ENCODE measurements at places on chromosomes 1 and 21. TPM values are rescaled to one million over a fixed set of nuclear protein-coding genes. Genes with fewer than 3 reads are reported as not detected.

The RNU1-1 gene
- total RNA-seq: 9,391 TPM

The GJA9 gene
- total RNA-seq: not detected

The DCDC2B gene
- not detected for total RNA-seq

The SLC35E2B gene
- total RNA-seq: 20.4 TPM

The USH2A gene
- total RNA-seq: 2.7 TPM

DNA sequence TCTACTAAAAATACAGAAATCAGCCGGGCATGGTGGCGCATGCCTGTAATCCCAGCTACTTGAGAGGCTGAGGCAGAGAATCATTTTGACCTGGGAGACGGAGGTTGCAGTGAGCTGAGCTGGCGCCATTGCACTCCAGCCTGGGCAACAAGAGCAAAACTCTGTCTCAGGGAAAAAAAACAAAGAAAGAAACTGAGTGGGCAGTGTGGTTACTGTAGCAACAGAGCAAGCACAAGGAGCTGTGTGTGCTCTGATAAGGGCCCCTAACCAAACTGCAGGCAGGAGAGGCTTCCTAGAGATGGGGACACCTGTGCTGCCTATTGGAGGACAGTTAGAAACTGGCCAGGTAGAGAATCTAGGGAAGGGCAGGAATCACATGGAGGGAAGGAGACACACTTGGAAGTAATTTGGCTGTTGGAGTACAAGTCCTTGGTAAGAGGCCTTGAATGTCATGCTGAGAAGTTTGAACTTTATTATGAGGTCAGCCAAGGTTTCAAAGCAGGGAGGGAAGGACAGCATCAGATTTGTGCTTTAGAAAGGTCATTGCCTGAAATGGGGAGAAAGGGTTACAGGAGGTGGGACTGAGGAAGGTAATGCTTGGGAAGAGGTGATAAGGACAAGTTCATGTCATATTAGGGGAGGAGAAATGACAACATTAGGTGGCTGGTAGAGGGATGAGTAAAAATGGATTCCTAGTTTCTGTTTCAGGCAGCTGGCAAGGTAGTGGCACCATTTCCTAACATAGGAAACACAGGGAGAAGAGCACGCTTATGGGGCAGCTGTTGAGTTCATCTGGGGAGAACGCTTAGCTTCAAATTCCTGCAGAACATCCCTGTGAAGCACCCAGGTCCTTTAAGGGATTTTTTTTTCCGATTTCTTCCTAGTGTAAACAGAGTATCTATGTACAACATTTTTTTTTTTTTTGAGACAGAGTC is 69.2 kb upstream of the ARTN start:
- DNase-seq: no peak

GRCh38 chr1:8159470-8160024 is 133.4 kb upstream of the ERRFI1 start:
- DNase-seq: no peak

DNA sequence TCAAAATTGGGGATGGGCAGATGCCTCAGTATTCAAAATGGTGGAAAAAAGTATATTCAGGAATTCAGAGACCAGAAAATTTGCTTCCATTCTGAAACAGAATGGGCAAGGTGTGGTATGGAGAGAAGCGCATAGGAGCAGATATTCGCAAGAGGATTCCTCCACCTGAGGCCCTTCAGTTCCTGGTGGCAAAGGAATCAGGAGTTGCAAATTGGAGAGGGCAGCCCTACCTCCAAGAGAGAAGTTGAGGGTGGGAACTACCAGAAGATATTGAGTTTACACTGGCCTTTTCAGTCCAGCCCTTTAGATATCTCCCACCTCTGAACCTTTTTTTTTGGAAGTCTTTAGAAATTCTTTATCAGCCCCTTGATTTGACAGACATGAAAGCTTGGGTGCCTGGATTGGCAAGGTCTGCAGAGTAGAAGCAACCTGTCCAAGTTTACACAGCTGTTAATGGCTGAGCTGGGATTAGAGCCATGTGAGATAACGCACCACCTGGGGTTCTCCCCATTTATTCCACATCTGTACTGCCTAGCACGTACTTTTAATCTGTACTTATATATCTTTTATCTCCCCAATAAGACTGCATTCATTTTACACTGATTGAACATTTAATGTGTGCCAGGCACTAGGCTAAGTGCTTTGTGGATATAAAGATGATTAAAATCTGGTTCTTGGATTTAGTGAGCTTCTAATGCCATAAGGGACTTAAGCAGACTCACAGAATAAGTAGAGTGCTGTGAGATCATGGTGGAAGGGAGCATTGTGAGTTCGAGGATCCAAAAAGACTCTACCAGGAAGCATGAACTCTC is 99.5 kb downstream of the NGF start:
- DNase-seq: no peak

DNA sequence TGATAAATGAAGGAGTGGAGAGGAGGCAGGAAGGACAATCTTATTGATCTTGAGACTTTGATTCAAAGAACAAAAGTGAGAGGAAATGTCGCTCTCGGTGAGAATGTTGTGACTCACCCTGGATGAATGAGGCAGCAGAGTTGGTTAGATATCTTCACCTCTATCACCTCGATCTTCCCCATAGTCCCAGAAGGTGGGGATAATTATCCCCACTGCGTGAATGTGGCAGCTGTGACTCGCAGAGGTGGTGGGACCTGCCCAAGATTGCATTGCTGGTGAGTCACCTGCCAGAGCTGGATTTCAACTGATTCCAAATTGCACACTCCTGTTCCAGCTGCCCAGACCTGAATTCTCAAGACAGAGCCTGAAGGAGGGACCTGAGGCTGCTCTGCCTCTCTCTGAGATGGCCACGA is 105.0 kb downstream of the MATN1 start:
- DNase-seq: no peak

GRCh38 chr1:197321811-197322210 is 53.8 kb downstream of the CRB1 start:
- no peak for DNase-seq
